ENCODE measurements at places on chromosomes 2 and 18.

- peak; percentile 38 for DNase-seq
Measured at GRCh38 chr2:12778369-12778768, 61.6 kb downstream of the TRIB2 start.

DNA sequence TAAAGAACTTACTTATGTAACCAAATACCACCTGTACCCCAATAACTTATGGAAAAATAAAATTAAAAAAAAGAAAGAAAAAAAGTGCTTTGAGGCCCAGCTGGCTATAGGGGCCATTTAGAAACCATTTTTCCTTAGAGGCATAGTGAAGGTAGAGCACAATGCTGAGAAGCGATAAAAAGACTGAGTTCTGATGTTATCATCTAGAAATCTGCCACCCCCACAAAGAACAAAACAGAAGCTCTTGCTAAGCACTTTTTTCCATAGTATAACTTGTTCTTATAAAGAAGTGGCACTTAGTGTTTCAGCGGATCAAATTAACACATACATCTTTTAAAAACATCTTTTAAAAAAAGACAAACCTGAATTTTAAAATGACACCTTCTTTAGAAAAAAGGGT is 51.4 kb downstream of the ICOS start:
- no peak for DNase-seq

DNA sequence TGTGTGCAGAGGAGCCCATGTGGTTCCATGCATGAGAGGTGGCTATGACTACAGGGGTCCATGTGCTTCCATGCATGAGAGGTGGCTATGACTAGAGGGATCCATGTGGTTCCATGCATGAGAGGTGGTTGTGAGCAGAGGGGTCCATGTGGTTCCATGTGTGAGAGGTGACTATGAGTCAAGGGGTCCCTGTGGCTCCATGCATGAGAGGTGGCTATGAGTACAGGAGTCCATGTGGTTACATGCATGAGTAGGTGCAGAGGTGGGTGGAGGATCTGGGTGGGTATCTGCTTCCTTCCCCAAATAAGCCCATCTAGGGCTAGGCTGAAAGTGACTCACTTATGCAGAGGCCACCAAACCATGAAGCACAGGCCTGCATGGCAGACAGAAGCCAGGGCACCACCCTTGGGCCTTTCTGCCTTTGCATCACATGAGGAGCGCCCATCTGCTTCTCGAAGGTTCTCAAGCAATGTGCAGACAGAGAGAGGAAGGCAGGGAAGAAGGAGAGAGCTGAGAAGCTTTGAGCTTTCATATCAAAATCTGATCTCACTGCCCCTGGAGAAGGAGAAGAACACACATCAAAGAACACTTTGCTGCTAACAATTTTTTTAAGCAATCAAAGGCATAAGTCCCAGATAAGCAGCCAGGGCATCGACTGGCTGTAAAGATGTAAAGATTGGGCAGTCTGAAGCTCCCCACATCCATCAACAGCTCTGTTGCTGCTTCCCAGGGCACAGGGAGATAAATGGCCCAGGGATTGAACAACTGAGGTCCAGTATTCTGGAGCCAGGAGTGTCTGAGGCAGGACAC is 137.6 kb downstream of the TNS1 start:
- no peak for DNase-seq

DNA sequence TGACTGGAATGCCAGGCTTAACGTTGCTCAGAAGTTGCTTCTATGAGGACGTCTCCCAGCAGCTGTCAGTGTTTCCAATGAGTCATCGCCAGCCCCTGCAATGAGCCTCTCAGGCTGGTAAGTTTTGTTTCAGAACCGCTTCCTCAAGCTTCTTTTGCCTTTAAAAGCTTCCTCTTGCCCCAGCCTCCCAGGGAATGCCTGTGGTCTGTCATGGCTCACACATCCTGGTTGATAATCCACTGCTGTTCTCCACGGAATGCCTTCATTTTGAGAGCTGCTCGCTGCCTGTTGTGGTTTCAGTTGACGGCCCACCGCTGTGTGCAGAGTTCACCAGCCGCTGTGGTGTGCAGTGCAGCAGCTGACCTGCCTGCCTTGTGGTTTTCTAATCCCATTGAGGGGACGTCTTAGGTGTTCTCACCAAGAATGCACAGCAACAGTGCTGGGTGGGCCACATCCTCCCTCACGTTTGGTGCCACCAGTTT is 96.4 kb downstream of the RTP5 start:
- no peak for DNase-seq

DNA sequence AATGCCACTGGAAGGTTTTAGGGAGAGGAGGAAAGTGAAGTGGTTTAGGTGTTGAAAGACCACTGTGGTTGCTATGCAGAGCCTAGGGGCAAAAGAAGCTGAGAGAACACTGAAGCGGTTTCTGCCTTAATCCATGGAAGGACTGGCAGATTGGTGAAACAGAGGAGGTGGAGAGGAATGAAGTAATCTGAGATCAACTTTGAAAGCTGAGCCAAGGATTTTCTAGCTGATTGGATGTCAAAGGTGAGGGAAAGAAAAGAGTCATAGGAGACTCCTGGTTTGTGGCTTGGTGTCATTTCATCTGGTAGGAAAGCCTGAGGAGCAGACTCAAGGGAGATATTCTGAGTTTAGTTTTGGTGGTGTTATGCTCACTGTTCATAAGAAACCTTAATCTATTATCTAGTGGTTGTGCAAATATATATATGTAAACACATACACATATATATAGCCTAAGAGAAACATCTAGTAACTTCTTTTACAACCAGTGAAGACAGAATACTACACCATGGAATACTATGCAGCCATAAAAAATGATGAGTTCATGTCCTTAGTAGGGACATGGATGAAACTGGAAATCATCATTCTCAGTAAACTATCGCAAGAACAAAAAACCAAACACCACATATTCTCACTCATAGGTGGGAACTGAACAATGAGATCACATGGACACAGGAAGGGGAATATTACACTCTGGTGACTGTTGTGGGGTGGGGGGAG is 134.1 kb upstream of the CREB1 start:
- no peak for DNase-seq

- no peak for DNase-seq
Measured at GRCh38 chr18:58601468-58602266, 27.2 kb downstream of the ALPK2 start.

DNA sequence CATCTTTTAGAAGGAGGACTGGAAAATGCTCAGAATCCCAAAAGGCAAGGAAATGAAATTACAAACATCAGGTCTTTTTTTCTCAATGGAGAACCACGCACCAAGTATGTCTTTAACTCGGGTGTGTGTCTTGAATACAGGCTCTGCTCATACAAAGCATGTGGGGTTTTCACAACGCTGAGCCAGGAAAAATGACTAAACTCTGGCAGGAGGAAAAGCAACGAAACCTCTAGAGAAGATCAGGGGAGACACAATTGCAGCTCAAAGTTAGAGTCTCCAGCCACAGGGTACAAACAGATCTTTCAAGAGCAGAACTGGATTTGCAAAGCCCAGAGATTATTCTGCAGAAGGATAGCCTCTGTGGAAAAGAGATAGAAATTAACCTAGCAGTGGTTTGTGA is 42.8 kb upstream of the TPO start:
- no peak for DNase-seq

- peak; percentile 42 for DNase-seq
Measured at GRCh38 chr2:195304310-195304709, 352.7 kb upstream of the SLC39A10 start.

DNA sequence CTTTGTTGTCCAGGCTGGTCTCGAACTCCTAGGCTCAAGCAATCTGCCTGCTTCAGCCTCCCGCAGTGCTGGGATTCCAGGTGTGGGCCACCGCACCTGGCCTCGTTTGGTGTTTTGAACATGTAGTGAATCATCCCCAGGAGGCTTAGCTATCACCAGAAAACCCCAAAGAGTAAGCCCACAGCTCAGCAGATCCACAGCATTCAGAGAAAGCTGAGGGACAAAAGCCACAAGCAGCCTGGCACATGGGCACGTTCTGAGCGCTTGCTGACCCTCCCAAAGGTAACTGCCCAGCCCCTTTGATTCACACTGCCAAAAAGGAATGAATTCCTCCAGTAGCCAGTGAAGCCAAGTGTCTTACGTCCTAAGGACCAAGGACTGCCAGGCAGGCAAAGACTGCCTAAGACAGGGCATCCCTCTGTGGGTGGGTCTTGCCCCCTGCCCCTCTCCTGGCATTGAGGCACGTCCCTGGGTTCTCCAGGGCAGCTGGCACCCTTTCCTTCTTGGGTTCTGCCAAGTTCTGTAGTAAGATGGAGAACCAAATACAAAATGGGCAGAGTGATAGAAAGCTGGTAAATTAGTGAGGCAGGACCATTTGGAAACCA is 31.7 kb downstream of the MBP start:
- no peak for DNase-seq

DNA sequence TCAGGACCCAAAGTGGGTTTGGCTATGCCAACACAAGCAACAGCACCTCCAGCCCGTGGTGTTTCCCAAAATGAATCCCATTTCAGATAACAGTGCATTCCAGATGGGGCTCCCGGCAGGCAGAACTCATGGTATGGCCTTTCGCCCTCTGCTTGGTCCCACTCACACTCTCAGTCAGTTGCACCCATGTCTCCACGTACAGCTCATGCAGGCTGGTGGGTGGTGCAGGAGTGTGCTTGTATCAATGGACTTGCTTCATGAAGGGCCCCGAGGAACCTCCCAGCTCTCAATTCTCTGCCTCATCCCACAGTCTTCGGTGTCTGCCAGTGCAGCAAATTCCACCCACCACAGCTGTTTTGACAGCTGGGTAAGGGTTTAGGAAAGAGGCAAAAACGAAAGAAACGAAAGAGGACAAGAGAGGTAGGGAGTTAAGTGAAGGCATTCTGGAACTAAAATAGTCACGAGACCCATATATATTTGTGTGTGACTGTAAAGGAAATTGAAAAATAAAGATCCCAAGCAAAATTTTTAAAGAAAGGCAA is 278.1 kb downstream of the DCDC2C start:
- DNase-seq, result no peak

DNA sequence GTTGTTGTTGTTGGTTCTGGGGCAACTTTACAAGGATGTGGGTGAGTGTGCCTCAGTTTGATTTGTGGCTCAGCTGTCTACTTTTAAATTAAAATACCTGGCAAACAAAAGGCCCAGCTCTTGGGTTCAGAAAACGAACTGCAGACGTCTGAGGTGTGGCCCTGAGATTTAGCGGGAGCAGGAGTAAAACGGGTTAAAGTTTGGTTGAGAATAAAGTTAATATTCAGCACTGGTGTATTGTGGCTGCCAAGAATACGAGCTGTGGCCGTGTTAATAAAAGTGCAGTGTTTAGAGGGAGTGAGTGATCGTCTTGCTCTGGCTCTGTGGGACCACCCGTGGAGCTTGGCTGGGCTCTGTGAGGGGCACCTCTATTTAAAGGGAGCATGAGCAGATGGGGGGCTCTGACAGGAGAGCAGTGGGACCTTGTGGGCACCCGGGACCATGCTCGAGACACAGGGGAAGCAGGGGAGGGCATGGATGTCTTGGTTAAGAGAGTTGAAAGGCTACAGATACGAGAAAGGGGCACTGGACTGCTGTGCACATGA is 80.3 kb downstream of the VAPA start:
- DNase-seq, result no peak

- DNase-seq, result no peak
Measured at GRCh38 chr2:162424816-162425215, 80.9 kb downstream of the GCA start.

GRCh38 chr2:60365556-60365955 is 187.9 kb downstream of the BCL11A start:
- DNase-seq, result no peak

GRCh38 chr2:126876631-126877030 is 22.1 kb upstream of the TEX51 start:
- DNase-seq, result no peak

GRCh38 chr2:10165282-10165681 is 42.7 kb downstream of the RRM2 start:
- no peak for DNase-seq

GRCh38 chr2:16055848-16056580 is 115.7 kb downstream of the MYCN start:
- no peak for DNase-seq

GRCh38 chr2:238561230-238561629 is 134.5 kb downstream of the ASB1 start:
- DNase-seq, result no peak

DNA sequence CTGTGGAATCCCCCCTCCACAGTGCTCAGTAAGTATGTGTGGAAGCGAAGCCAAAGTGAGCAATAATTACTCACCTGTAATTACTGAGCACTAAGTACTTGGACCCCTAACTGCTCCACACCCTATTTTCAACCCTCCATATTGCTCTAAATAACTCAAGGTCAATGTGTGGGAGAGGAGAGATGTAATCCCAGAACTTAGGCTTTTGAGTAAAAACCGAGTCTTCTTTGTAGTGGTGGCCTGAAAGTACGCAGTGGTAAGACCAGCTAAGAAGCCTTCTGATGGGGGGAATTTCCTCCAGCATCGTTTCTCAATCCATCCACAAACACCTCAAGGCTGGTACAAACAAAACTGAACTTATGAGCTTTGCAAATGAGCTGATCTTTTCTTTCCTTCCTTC is 551.6 kb downstream of the ZEB2 start:
- no peak for DNase-seq

DNA sequence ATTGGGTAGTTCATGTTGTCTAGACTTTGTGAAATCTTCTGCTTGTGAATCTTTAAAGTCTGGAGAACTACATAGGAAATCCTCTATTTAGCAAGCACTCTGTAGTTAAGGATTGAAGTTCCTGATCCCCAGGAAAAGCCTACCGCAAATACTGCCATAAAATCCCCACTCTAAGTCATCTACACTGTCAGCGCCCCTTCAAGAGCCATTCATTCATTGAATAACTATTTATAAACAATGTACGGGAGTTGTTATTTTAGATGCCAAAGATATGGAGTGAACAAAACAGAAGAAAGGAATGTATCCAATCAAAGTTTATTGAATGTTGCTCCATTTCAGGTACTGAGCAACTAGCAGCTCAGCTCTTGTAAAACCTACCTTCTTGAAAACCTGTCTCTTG is 36.5 kb upstream of the SLC39A10 start:
- DNase-seq, result no peak

- no peak for DNase-seq
Measured at GRCh38 chr2:28528206-28528605, 32.3 kb downstream of the PLB1 start.

- DNase-seq, result no peak
Measured at GRCh38 chr2:141923657-141924056, 207.2 kb downstream of the LRP1B start.

- DNase-seq, result no peak
Measured at GRCh38 chr2:202148515-202149154, 75.6 kb downstream of the KIAA2012 start.

DNA sequence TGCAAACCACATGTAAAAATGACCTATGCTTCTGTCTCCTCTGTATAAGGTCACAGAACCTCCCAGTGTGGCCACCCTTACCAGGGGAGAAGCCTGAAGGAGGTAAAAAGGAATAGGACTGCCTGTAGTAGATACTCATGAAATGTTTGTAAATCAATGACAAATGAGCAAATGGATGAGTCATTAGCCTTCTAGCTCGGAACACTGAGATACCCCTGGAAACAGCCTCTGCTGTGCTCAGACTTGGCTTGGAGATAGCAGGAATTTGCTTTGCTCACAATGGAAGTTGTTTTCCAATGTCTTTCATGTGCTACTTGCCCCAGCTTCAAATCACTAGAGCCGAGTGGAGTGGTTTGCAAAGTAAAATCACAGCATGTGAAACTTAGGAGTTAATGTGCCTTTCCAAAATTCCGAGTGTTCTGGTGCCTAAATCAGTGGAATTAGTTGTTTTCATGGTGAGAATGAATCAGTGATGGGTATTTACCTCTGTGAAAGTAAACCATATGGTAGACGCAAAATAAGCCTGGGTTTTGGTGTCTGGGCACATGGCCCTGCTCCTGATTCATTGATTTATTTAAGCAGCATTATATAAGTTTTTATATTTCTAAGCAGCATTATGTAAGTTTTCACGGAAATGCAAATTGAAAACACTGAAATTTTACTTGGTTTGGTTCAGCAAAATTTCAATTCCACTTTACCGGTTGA is 154.0 kb upstream of the MAP3K20 start:
- no peak for DNase-seq

GRCh38 chr2:43391878-43392215 is 165.4 kb upstream of the ZFP36L2 start:
- no peak for DNase-seq
